ENCODE measurements at places on chromosomes 16 and 17. TPM values are rescaled to one million over a fixed set of nuclear protein-coding genes. Genes with fewer than 3 reads are reported as not detected.

NEK8 gene
- 10.7 TPM for total RNA-seq

RNF222 gene
- 0.06 TPM for total RNA-seq

TMC7 gene
- total RNA-seq: 14.6 TPM

MT1B gene
- not detected for total RNA-seq

CDK5R1 gene
- total RNA-seq: 13.2 TPM

SYNRG gene
- total RNA-seq: 54.6 TPM

CCL3 gene
- total RNA-seq: not detected

ABCA6 gene
- total RNA-seq: 13.8 TPM

ADGRG3 gene
- total RNA-seq: 0.37 TPM

GPR139 gene
- total RNA-seq: not detected

ANKFN1 gene
- 3.7 TPM for total RNA-seq

EZH1 gene
- total RNA-seq: 59.4 TPM

SLC5A2 gene
- total RNA-seq: 5.8 TPM

GNG13 gene
- total RNA-seq: not detected

KRTAP4-1 gene
- not detected for total RNA-seq

LLGL2 gene
- 34.3 TPM for total RNA-seq

MED9 gene
- 42.6 TPM for total RNA-seq

CD300LF gene
- total RNA-seq: 0.43 TPM

TEKT1 gene
- total RNA-seq: 7.0 TPM

SLC16A3 gene
- total RNA-seq: 71.4 TPM

SSTR5 gene
- 0.31 TPM for total RNA-seq

LPO gene
- total RNA-seq: 1.8 TPM

LAT gene
- 7.4 TPM for total RNA-seq

ZNF646 gene
- total RNA-seq: 74.0 TPM

CBX2 gene
- total RNA-seq: 30.7 TPM

C1QL1 gene
- total RNA-seq: 1.3 TPM

Measured in testis (tissue), 5 donors.